SK-N-SH treated with all-trans-retinoic acid at 6 μM for 48 hours (cell line): ENCODE measurements at places on chromosomes 12 and 14.
A peak's percentile ranks its signal among the peaks of the same experiment; 100 is the strongest.

GRCh38 chr14:49250109-49250508, 336.1 kb downstream of the RPS29 start:
- no peak for ATAC-seq

DNA sequence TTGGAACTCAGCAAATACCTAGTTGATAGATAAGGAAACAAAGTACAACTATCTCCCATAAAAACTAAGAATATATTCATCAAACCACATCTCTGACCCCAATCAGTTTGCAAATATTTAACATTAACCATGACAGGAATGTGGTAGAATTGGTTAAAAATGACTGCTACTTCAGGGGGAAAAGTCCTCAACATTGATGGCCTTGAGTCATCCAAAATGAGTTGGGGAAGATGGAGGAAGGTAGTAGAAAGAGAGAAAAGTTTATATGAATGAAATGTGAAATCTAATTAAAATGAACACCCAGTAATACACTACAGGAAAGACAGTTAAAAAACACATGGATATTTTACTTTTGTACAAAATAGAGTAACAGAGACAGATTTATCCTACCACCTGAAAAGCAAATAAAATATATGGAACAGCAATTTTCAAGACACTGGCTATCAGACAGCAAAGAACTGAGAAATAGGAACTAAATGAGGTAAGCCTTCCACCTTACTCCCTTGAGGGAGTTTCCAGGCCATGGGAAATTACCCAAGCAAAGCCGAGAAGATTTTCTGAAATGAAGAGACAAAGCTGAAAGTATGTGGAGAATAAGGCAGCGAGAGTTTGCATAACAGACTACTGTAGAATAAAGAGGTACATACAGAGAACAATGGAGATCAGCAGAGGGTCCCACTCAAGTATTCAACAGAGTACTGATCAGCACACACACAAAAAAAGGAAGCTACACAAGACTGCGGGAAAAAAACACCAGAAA, 49.6 kb downstream of the TC2N start:
- ATAC-seq: no peak

GRCh38 chr12:24996820-24997219, 47.9 kb upstream of the BCAT1 start:
- no peak for ATAC-seq

DNA sequence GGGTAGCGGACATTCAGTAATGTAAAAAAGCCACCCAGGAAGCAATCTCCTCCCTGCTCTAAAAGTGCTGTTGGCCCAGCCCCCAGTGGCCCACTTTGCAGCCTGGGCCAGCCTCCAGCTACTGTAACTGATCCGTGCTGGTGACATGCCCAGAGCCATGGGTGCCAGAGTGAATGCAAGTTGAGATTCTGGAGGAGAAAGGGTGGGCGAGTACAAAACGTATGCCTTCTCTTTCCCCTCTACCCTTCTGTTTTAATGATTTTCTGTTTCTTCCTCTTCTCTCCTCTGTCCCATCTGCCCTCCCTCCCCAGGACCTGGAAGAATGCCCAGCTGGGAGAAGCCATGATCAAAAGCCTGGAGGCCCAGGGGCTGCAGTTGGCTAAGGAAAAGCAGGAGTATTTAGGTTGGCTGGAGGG, 16.9 kb downstream of the PLEKHD1 start:
- peak; percentile 73 for ATAC-seq

DNA sequence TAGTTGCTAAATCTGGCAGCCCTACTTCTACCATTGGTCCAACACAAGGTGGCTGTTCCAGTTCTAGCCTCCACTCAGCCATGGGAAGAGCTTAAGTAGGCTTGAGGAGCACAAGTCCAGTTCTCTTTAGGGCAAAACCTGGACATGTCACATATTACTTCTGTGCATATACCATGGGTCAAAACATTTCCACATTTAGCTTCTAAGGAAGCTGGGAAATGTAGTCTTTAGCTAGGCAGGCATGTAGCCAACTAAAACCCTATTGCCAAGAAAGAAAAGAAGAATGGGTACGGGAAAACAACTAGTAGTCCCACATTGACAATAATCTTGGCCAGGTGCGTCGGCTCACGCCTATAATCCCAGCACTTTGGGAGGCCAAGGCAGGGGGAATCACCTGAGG, 20.9 kb upstream of the EEA1 start:
- no peak for ATAC-seq
